ENCODE measurements at places on chromosomes 12 and 14.
A peak's percentile ranks its signal among the peaks of the same experiment; 100 is the strongest.

DNA sequence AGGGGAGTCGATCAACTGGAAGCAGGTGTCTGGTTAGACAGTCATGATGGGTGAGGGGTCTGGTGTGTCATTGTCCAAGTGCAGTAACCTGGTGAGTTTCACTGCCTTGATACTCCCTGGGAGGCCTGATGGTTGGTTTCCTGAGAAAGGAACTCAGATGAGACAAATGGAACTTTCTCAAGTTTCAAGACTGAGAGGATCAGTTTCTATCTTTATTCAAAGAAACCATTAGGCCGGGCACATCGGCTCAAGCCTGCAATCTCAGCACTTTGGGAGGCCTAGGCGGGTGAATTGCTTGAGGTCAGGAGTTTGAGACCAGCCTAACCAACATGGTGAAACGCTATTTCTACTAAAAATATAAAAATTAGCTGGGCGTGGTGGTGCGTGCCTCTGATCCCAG lies 776.1 kb downstream of the AACS start:
- no peak for DNase-seq

GRCh38 chr14:69719501-69719951 lies 47.4 kb upstream of the SRSF5 start:
- DNase-seq = peak; percentile 78

DNA sequence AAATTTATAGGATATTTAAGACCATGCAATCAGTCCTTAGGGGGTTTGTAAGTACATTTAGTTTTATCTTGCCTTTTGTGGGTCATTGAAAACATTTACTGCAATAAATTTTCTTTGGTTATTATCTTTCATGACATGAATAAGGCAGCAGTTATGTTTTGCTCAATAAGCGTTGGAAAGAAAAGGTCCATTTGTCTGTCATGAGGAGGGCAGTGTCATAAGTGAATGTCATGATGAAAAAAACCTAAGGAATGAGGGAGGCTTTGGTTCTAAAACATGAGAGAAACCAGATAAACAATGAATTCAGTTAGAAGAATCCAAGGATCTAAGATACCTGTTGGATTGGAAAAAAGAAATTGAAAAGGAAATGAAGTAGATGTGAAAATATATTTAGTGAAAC lies 209.4 kb downstream of the NAV3 start:
- no peak for DNase-seq

DNA sequence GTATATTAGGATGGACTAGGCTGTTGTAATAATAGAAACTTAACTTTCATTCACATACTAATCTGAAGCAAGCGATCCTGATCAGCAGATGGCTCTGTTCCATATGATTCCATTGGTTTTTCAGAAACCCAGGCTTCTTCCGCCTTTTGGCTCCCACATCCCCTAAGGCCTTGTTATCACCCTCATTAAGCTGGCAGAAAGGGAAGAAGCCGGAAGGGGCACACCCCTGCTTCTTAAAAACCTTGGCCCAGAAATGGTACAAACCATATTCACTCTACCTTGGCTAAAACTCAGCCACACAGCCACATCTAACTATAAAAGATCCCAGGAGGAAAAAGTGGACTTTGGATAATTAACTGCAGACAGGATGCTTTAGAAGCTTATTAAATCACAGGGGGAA lies 329.2 kb downstream of the PCNX1 start:
- DNase-seq = no peak

DNA sequence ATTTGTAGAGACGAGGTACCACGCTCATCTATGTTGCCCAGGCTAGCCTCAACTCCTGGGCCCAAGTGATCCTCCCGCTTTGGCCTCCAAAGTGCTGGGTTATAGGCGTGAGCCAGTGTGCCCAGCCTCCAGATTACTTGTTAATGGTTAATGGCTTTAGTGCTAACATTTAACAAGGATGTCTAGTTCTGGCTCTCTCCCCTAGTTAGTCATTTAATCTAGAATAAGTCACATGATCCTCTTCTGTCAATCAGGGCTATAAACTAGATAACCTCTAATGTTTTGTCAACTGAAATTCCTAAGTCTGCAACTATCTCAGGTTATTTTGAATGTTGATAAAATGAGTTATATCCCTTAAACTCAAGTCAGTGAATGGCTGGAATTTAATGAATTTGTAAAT lies 15.7 kb downstream of the ACTR6 start:
- no peak for DNase-seq

GRCh38 chr14:21680072-21680471 lies 6.5 kb upstream of the OR4E1 start:
- DNase-seq = peak; percentile 1

DNA sequence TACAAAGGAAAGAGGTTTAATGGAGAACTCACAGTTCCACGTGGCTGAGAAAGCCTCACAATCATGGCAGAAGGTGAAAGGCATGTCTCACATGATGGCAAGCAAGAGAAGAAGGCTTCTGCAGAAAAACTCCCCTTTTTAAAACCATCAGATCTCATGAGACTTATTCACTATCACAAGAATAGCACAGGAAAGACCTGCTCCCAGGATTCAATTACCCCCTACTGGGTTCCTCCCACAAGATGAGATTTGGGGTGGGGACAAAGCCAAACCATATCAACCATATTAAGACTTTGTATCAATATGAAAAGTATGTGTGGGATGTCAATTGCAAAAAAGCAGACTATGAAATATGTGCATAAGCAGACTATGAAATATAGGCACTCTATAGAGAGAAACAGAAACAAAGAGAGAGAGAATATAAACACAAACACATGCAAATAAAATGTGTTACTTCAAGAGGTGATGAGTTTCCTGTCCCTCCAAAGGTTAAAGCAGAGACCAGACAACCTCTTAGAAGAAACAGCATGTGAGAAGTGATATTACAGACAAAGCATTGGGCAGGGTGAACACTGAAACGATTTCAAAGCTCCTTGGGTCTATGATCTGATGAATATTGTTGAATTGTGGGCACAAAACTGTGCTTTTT lies 151.2 kb upstream of the KRR1 start:
- DNase-seq = no peak

- no peak for DNase-seq
These were observed 5.9 kb upstream of the FBLN5 start for GRCh38 chr14:91953170-91953985.

GRCh38 chr14:28661171-28661772 lies 105.3 kb upstream of the FOXG1 start:
- peak; percentile 96 for DNase-seq

DNA sequence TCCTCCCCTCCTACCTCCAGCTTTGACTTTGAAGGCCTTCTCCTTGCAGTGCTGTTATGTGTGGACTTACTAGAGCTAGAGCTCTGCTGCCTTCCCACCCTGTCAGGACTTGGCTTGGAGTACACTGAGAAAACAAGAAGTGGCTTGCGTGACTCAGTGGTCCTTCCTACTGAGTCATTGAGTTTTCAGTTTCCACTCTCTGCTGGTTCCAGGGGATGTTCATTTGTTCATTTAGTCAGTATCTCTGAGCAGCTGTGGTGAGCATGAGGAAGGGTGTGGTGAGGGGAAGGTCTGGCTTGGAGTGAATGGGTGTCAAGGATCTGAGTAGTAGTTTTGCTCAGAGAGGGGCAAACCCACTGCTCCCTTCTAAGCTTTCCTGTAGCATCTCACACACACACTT lies 17.2 kb upstream of the ELK3 start:
- DNase-seq = peak; percentile 23

- DNase-seq = peak; percentile 53
These were observed 1.1 kb downstream of the SMIM10L1 start for GRCh38 chr12:11171969-11172675.

DNA sequence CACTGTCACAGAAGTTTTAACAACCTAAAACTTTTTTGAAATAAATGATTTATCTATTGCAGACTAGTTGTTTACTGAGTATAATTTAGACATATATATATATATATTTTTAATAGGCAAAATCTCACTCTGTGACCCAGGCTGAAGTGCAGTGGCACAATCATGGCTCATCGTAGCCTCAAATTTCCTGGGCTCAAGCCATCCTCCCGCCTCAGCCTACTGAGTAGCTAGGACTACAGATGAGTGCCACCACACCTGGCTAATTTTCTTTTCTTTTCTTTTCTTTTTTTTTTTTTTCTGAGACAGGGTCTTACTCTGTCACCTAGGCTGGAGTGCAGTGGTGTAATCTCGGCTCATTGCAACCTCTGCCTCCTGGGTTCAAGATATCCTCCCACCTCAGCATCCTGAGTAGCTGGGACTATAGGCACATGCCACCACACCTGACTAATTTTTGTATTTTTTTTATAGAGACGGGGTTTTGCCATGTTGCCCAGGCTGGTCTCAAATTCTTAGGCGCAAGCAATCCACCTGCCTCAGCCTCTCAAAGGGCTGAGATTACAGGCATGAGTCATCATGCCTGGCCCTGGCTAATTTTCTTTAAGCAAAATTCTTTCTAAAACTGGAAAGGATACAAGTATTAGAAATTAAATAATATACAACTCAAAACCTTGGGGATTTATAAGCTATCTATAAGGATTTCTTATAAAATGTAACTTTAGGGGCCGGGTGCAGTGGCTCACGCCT lies 23.1 kb downstream of the EEA1 start:
- DNase-seq = peak; percentile 5

- DNase-seq = no peak
These were observed 102.2 kb downstream of the TNFAIP2 start for GRCh38 chr14:103225476-103225875.

GRCh38 chr14:61454545-61454944 lies 133.2 kb downstream of the PRKCH start:
- no peak for DNase-seq

GRCh38 chr12:4824380-4824779 lies 85.3 kb upstream of the KCNA1 start:
- peak; percentile 79 for DNase-seq

- peak; percentile 15 for DNase-seq
These were observed 1500.2 kb upstream of the FLRT2 start for GRCh38 chr14:84029720-84030119.

- no peak for DNase-seq
These were observed 182.2 kb downstream of the EXOC5 start for GRCh38 chr14:57086271-57087162.

DNA sequence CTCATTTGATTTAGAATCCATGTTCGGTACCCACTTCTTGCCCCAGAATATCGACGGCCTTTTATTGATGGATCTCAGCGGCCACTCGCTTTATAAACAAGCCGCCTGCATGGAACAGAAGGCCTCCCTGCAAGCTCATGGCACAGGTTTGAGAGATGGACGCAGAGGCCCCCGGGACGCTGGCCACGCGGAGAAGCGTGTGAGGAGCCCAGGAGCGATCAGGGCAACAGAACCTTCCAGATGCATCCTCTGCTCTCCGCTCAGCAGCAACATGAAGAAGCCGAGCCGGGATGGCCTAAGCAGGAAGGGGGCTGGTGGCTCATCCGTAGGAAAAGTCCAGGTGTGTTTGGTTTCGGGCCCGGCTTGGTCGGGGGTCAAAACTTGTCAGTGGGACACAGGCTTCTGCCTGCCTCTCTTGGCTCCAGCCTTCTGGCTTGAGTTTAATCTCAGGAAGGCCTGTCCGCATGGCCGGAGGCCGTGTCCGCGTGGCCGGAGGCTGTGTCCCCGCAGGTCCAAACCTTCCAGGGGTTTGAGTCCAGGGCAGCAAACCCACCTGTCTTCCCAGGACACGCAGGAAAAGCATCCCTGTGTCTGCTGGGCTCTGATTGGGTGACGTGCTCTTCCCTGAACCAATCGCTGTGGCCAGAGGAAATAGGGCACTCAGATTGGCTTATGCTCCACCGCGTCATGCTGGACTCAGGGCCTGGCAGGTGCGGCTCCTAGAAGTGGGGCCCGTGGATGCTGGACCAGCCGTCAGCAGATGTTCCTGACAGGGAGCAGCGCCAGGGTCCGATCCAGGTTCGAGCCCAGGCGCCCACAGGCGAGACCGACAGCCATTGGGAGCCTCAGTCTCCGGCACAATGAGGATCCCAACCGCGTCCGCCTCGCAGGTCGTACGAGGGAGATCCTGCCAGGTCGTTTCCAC lies 65.0 kb downstream of the GALNT9 start:
- DNase-seq = no peak

DNA sequence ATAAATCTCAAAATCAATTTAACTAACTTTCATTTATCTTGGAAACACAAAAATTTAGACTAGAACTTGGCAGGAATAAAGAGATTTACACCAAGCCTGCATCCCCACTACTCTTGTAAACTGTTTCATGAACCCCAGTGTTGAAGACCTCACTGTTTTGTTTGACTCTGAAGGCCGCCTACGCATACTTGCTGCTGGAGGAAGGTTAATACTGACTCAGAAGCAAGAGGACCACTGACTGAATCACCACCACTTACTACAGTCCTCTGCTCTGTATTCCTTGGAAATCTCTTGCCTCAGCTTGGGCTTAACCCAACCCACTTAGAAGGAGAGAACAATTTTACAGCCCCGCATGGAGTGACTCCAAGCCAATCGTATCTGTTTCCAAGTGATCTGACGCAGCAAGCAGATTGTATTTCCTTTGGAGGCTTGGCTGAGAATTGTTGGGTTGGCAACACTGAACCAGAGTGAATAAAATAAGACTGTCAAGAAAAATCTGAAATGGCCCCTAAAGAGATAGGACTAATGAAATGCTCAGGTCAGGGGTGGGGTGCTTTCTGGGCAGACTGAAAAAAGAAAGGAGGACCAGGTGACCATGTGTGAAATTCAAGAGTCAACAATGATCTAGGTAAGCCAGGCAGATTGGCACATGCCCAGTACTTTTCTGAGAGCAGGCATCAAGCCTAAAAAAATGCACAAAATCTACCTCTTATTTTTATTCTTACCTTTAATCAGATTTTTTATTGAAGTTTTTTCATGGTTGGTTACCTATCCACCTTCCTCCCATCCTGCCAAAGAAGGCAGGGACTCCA lies 248.6 kb downstream of the ZFP36L1 start:
- DNase-seq = peak; percentile 95

DNA sequence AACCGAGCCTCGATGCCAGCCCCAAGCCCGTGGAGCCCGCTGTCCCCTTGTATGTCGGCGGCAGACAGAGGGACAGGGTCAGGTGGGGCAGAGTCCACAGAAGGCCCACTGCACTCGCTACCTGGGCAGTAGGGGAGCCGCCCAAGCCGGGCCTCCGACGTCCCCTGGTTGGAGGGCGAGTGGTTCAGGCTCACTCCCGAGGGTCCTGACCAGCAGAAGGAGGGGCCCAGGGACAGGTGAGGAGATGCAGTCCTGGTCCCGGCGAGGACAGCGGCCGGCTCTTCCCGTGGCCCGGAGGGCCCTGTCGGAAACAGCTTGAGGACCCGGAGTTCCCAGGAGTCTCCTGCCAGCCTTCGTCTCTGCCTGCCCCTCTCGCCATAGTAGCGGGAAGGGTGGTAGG lies 216.7 kb upstream of the SFSWAP start:
- DNase-seq = no peak

DNA sequence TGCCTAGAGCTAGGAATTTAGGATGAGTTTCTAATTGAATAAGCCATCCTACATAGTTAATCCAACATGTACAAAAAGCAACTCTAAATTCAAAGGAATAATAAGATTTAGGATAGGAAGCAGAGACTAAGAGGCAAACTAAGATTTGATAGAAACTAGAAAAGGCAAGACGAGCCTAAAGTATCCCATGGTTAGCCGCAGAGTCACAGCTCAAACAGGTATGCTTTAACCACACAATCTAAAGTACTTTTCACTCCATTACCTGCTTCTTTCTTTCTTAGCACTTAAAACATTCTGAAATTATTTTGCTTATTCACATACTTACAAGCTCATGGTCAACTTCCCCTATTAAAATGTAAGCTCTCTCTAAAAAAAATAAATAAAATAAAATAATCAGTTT lies 51.8 kb downstream of the OTOGL start:
- no peak for DNase-seq

GRCh38 chr12:68200854-68201253 lies 24.8 kb downstream of the IL26 start:
- peak; percentile 72 for DNase-seq

GRCh38 chr12:12718853-12719252 lies 1.7 kb downstream of the CDKN1B start:
- peak; percentile 53 for DNase-seq
